Putamen (tissue), 1 donor: ENCODE measurements at places on chromosomes 16 and 17.
A peak's percentile ranks its signal among the peaks of the same experiment; 100 is the strongest.

GRCh38 chr17:21263376-21263775 lies 10.2 kb upstream of the NATD1 start:
- DNase-seq = no peak

DNA sequence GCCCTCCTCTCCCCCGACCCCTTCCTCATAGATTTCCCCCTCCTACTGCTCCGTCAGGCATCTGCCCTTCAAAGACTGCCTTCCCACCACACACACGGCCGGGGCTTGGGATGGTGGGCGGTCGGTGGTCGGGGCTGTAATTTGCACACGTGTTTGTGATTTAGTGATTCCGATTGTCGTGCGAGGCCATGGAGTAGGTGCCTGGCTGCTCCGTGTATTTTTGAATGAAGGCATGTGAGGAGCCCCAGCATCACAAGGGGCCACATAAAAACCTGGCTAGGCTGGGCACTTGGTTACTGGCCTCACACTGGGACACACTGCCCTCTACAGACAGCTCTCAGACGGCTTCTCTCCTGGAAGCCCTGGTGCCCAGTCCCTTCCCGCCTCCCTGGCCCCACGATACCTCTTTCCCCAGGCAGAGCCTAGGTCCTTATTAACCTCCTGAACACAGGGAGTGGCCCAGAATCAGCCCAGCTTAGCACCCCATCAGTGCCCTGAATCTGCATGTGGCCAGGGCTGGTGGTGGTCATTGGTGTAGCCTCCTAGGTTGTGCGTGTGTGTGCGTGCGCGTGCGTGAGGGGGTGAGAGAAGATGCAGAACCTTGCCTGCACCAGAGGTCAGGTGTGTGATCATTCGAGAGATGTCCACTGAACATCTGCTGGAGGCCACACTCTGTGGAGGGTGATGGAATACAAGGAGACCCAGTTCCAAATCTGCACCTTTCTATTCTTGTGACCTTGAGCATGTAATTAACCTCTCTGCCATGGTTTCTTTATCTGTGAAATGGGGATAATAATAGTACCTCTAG lies 1.3 kb upstream of the SOCS1 start:
- DNase-seq = peak; percentile 63

DNA sequence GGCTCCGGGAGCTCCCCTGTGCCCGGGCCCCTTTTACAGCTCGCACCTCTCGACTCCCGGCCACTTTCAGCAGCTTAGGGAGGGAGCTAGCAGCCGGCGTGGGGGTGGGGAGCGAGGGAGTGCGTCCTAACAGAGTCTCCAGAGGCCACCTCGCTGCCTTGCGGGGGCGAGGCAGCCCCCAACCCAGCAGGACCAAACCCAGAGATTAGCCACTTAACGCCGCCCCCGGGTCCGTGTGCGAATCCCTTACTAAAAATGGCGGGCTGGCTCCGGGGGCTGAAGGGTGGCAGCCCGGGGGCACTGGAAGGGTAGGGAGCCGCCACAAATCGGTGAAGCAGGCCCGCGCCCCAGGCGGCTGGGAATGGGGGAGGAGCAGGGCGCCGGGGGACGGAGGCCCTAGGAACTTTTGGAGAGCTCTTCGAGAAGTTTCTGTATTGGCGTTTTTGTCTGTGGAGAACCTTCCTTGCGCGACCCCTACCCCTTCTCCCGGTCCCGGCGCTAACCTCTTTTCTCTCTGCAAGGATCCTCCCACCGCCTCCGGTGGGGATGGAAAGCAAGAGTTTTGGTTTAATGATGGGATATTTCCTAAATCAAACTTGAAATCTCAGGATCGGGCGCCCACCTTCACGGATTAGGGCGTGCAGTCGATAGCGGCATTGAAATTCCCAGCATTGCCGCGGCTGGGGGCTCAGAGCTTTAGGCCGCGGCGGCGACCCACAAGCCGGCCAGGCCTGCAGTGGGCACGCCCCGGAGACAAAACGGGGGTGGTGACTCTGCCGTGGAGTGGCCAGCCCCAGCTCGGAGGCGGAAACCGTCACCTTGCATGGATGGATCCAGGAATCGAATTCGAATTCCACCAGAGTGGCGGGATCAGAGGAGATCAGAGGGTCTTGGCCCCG lies 793 bp upstream of the IRX3 start:
- no peak for DNase-seq

- no peak for DNase-seq
Measured at GRCh38 chr17:11412654-11413053, 171.6 kb downstream of the SHISA6 start.

GRCh38 chr16:1691956-1692355 lies 13.9 kb downstream of the JPT2 start:
- DNase-seq = no peak

DNA sequence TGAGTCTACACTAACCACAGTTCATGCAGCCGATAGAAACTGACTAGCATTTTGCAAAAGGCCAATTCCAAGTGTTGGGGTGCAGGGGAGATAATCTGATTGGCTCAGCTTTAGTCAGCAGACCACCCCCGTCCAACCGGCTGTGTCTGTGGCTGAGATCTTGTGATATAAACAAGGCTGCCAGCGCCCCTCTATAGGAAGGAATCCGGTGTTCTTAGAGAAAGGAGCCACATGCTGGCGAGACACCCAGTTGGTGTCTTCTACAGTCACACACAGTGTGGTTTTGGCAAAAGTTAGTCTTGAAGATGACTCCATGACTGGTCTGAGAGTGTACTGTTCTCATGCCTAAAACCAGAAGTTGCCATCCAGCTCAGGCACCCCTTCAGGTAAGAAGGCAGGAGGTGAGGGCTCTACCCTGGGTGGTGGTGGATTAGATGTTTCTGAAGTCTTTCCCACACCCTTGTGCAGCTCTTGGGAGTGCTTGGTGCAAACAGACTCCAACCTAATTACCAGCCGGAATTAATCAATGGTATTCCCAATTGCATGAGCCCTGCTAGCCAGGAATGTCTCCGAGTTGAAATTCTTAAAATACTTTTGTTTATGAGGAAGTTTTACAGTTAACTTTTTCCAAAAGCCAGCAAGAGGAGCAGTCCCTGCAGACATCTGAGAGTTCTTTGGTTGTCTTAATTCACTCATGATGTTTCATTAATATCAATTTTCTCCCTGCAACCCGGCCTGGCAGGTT lies 172.3 kb upstream of the IRX6 start:
- DNase-seq = no peak

- DNase-seq = no peak
Measured at GRCh38 chr16:60091529-60091928, 1357.4 kb upstream of the GOT2 start.

- peak; percentile 80 for DNase-seq
Measured at GRCh38 chr17:39009581-39010001, 42.4 kb upstream of the FBXO47 start.

DNA sequence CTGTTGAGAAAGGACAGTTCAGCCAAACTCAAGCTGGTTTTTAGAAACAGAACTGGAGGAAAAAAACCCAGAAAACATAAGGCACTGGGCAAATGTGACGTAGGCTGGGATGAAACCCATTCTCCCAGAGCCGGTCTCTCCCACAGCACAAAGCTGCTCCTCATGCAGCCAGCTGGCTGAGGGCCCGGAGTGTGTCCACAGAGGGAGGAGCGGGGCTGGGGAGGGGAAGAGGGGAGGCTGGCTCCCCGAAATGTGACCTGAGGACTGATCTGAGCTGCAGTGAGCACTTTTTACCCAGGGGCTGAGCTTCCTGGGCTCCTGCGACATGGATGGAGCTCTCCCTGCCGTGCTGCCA lies 20.8 kb downstream of the FOXF1 start:
- DNase-seq = peak; percentile 91
